Left renal pelvis (tissue), 4 donors: ENCODE measurements at places on chromosomes 11 and 22. TPM values are rescaled to one million over a fixed set of nuclear protein-coding genes. Genes with fewer than 3 reads are reported as not detected.

DNA sequence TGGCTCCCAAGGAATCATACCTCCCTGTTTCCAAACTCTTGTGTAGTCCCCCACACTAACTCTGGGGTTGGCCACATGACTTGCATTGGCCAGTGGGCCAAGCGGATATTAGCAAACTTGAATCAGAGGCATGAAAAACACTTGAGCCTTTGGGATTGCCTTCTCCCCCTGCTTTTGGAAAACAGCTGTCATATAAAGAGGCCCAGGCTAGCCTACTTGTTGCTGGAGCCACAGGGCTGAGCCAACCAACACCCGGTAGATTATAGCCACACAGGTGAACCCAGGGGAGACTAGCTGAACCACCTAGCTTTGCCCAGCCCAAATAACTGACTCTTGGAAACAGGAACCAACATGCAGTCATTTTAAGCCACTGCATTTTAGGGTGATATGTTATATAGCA, 354.8 kb downstream of the TENM4 start:
- no peak for DNase-seq

Gene OR52M1
- polyA plus RNA-seq, result not detected

Gene SCGB1D2
- 0.57 TPM for polyA plus RNA-seq

Gene HEPHL1
- 0.44 TPM for polyA plus RNA-seq

Gene CRYBB3
- not detected for polyA plus RNA-seq

Gene CHRDL2
- polyA plus RNA-seq, result 0.10 TPM

- no peak for DNase-seq
Measured at GRCh38 chr11:46363031-46363407, 15.8 kb downstream of the DGKZ start.

DNA sequence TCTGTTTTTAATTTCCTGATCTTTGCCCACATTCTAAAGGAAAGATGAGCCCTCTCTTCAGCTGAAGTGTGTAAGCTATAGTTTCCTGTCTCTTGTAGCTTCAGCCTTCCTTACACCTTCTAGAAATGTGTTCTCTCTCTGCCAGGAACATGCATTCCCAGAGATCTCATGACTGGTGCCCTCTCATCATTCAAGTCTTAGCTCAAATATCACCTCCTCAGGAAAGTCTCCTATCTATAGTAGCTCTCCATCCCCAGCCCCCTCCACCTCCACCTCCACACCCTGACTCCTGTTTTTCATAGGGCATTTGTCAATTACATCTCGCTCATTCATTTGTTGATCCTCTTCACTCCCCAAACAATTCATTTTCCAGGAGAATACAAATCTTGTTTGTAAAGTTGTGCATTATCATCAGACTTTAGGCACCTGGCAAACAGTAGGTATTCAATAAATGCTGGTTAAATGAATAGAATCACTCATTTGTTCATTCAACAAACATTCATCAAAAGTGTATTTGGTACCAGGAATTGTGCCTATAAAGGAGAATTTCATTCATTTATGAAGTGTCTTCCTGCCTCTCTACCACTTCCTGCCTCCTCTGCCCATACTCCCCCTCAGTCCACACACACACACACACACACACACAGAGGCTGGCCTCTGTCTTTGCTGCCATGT, 160.3 kb downstream of the BBOX1 start:
- no peak for DNase-seq

DNA sequence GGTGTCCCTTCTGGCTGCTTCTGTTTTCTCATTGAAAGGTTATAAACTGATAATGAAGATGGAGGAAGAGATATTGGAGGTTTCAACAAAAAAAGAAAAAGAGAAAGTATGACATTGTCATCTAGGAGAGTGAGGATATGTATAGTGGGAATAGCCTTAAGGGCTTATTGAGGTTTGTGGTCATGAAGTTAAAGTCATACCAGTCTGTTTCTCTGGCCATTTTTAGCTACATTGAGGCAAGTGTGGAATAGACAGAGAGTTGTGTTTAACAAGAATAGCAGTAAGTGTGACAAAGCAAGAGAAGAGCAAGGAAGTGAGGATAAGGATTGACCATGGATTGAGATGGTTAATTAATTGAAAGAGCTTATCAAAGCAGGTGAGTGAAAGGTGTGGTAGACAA, 110.4 kb downstream of the ELP4 start:
- no peak for DNase-seq

- DNase-seq, result no peak
Measured at GRCh38 chr11:75778962-75779361, 10.4 kb downstream of the DGAT2 start.

DNA sequence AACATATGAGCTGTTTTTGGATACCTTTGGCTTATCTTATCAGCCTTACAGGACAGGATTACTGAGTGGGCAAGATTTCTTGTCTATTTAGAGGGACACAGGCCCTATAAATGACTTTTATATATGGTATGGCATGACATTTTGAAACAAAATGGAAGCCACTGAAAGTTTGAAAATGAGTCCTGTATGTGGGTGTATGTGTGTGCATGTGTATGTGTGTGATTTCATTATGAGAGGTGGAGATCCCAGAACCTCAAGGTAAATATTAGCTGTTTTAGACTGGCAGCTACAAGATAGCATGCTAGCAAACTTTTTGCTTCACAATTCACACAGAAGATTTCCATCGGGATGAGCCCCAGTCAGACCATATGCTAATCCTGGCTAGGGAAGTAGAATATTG, 970.5 kb upstream of the CCDC90B start:
- no peak for DNase-seq

GRCh38 chr22:30204742-30205111, 41.8 kb downstream of the LIF start:
- no peak for DNase-seq

DNA sequence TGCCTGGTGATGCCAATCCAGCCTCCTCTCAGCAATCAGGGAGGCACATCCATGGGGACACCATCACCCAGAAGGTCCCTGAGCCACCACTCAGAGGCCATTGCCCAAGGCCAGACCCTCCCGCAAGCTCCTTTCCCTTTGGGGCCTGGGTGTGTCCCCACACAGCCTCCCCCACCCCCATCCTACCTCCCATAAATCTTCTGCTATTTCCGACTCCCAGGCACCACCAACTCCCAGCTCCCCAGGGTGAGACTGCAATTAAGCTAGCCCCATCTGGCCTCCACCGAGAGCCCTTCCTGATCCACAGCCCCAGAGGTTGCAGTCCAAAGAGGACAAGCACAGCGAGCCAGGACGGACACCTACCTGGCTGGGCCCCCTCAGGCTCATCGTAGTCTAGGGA, 6.3 kb downstream of the ARHGAP1 start:
- no peak for DNase-seq

Gene OR4D5
- polyA plus RNA-seq, result not detected

- no peak for DNase-seq
Measured at GRCh38 chr22:41920271-41920976, 5.5 kb upstream of the SHISA8 start.

- DNase-seq, result no peak
Measured at GRCh38 chr11:116388146-116388545, 384.6 kb downstream of the BUD13 start.

Gene APOL6
- 3.7 TPM for polyA plus RNA-seq
